NCI-H2029 (cell line): ENCODE measurements at places on chromosomes 2 and 18.

DNA sequence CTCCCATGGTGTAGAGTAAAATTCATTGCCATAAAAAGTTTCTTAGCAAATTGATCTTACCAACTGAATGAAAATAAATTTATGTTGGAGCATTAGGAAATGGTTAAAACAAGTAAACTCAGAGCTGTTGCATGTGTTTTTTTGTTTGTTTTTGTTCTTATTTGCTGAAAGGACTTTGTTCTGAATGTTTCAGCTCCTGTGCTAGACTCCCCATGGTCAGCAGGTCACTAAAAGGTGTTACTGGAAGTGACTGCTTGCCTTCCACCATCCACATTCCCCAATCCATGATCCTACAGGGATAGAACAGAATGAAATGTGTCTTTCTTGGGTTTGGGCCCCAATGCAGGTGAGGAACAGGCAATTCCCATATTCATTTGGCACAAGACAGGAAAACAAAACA is 101.8 kb downstream of the ALK start:
- no peak for DNase-seq

GRCh38 chr18:49024804-49025421 is 74.1 kb upstream of the SMAD7 start:
- DNase-seq: no peak

- DNase-seq: no peak
These were observed 61.0 kb downstream of the RPL37A start for GRCh38 chr2:216559625-216560156.

GRCh38 chr18:23230686-23231085 is 95.4 kb downstream of the CABLES1 start:
- DNase-seq: no peak

GRCh38 chr18:37428288-37428974 is 137.2 kb downstream of the CELF4 start:
- DNase-seq: no peak

DNA sequence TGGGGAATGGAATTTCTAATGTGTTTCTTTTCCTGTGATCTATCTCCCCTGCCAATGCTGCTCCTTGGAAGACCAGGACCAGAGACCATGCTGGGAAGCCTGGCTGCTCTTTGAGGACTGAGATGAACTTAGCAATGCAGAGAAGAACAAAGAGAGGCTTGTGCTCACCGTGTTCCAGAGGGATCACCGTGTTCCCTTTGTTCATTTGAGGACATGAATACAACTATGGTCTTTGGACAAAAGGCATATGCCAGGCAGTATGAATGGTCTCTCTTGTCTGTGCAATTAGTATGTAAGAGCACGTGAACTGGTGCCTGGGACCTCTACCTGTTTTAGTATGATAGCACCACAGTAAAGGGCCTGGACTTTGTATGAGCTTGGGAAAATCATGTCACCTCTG is 139.9 kb downstream of the TDRD15 start:
- no peak for DNase-seq

DNA sequence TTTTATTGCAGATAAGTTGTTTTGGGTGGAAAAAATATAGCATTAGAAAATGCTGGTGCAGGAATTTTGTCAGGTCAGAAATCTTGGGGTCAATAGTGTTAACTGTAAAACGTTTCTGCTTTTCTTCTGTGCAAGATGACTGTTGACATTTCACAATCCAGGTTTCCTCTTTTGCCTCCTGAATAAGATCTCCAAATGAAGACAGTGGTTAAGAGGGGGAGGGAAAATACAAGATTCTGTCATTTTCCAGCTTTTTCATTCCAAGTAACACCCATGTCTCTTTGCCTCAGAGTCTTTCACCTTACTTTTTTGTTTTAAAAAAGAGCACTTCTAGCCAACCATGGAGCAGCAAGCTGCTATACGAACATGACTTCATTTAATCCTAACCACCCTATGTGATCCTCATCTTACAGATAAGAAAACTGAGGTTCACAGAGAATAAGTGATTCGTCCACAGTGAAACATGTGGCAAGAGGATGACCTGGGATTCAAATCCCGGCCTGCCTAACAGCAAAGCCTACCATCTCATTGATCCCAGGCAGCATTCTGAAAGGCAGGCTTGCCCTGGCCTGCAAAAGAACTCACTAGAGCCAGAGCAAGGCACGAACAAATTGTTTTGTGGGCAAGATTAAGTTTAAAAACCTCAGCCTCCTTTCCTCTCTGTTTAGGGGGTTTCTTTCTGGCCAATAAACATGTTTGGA is 3.0 kb downstream of the PLEK start:
- no peak for DNase-seq

- DNase-seq: no peak
These were observed 311.1 kb downstream of the NR4A2 start for GRCh38 chr2:156021146-156022040.

DNA sequence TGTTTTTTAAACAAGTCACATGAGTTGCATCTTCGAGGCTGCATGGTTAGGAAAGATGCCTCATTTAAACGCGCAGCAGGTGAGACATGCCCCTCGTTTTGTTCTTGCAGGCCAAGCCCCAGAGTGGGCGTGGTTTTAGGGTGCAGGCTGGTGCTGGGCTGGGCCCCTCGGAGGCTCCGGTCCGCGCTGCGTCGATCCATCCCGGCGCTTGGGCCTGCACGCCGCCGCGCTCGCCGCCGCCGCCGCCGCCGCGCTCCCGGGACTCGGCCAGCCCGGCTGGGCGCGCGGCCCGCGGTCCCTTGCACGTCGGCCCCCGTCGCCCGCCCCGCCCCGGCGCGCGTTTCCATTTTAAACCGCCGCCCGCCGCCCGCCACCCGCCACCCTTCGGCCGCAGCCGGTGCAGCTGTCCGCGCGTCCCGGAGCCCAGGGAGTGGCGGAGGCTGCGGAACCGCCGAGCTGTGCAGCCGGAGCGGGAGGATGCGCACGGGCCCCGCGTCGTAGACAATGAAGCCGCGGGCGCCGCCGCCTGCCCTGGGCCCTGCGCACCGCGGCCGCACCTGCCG is 175.5 kb downstream of the AGAP1 start:
- DNase-seq: peak; percentile 71
